ENCODE measurements at places on chromosomes 11 and 22.

DNA sequence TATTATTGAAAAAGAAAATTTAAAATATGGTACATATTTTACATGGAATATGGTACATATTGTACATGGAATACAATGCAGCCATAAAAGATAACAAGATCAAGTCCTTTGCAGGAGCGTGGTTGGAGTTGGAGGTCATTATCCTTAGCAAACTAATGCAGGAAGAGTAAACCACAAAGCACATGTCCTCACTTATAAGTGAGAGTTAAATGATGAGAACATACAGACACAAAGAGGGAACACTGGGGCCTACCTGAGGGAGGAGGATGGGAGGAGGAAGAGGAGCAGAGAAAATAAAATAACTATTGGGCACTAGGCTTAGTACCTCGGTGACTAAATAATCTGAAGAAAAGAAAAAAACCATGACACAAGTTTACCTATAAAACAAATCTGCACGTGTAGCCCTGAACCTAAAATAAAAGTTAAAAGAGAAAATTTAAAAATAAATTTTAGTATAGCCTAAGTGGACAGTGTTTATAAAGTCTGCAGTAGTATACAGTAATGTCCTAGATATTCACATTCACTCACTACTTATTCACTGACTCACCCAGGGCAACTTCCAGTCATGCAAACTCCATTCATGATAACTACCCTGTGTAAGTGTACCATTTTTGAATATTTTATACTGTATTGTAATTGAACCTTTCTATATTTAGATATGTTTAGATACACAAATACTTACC lies 204.4 kb downstream of the FAM76B start:
- DNase-seq: no peak

DNA sequence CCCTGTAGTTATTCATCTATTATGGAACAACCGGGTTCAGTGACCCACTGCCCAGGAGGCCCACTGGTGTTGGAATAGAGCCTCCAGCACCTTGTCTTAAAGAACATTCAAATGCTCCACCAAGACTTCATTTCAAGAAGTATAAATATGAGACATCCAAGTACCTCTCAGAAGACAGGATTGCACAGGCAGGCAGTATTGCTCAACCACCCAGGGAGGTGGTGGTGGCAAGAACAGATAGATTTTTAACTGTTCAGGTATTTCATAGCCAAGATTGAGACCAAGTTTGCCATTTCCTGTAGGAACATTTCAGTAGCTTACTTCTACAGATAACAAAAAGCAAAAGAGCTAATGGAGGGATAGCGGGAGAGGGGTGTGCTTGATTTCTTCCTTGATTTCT lies 78.7 kb downstream of the COMMD9 start:
- no peak for DNase-seq

DNA sequence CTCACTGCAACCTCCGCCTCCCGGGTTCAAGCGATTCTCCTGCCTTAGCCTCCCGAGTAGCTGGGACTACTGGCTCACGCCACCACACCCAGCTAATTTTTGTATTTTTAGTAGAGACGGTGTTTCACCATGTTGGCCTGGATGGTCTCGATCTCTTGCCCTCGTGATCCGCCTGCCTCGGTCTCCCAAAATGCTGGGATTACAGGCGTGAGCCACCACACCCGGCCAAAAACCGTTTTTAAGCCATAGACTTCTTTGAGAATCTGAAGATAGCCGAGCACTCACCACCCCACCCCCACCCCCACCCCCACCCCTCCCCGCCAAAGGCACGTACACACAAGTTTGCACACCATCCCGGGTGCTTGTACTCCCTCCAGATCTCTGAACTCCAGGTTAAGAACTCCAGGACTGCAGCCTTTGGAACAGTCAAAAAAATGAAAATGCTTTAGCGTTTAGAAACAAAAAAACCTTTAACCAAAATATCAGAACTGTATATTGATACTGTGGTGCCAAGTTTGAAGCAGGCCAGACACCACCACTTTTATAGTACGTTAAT lies 1.5 kb downstream of the CRKL start:
- no peak for DNase-seq

- no peak for DNase-seq
Observed at GRCh38 chr11:3882655-3883054, 27.2 kb downstream of the STIM1 start.

All from activated CD4-positive, alpha-beta T cell treated with anti-CD3 and anti-CD28 coated beads for 4 hours (primary cell).